Renal pelvis (tissue), 12 donors: ENCODE measurements at places on chromosomes 13 and 19. TPM values are rescaled to one million over a fixed set of nuclear protein-coding genes. Genes with fewer than 3 reads are reported as not detected.

DNA sequence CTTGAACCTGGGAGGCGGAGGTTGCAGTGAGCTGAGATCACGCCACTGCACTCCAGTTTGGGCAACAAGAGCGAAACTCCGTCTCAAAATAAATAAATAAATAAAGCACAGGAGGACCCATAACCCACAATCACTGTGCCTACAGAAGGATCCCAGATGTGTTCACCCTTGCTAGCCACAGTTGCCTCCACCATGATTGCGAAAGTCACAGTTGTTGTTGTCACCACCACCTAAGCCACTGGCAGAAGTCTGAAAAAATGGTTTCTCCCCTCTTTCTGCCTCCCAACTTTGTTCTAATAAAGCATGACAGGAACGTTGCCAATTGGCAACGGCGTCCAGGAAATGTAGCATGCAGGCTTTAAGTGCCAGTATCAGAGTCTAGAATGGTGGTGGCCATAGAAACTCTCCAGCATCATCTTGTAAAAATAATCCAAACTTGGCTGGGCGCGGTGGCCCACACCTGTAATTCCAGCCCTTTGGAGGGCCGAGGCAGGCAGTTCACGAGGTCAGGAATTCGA is 2.2 kb upstream of the EPS15L1 start:
- DNase-seq = no peak

GRCh38 chr13:33480561-33480960 is 195.0 kb upstream of the STARD13 start:
- no peak for DNase-seq

DNA sequence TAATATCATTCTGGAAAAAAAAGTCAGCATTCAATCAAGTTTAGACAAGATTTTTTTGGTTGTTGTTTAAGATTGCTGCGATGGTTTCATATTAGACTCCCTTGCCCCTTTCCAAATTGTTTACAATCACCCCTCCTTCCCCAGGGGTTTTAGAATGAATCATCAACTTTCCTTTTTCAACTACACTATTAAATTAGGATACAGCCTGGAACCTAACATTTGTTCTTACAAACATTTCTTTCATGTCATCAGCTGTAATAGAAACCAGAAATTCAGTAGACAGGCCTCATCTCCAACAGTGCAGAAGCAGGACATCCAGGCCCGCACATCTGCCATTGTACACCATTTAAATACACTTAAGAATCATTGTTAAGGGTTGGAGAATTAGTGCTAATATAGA is 44.4 kb upstream of the WDFY2 start:
- DNase-seq = no peak

Gene RHPN2
- 19.7 TPM for polyA plus RNA-seq

Gene KCNRG
- polyA plus RNA-seq = 1.6 TPM

DNA sequence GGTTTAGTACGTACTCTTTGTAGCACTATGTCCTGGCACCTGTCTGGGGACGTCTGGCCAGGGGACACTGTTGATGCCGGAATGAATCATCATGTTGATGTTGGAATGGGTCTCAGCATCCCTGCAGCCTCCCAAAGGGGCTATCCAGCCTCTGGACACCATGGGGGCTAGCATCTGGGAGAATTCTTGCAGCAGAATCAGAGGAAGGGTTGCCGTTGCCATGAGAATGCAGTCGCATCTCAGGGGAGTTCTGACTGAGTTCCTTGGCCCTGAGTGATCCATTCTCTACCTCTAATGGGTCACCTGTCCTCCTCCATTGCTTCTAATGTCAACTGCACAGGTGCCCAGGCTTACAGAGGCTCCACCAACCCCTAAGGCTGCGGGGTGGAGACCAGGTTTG is 129.1 kb downstream of the UQCRFS1 start:
- DNase-seq = no peak
